ENCODE measurements at places on chromosomes 6 and 20.

DNA sequence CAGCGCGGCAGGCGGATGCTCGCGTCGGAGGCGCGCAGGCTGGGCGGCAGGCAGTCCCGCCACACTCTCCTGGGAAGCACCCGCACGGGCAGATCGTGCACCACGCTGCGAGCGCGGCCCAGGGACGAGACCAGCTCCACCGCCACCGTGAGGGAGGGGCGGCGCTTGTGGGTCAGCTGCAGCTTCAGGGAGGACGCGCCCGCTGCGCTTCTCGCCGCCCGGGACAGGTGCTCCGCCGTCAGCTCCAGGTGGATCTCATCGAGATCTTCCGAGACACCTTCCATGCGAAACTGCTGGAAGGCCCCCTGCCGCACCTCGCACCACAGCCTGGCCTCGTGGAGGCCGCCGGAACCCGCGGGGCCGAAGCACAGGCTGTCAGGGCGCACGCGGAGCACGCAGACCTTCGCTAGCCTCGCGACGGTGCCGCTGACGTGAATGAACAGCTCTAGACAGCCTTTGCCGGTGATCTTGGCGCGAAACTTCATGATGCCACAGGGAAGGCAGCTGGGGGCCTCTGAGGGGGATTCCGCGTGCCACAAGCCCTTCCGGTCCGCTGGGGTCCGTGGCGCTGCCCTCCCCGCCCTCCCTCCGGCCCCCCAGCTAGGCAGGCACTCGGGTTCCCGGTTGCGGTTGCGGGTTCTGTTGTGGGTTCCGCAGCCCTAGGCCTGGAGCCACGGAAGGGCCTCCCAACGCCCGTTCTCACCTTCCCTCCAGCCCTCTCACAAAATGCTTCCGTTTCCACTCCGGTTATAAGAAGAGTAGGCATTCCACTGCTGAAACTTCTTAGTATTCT lies at the start of gene HUS1B:
TSS of gene HUS1B (minus strand) at position 641 of the 793 bp plus-strand sequence. CDS start at position 485, 156 bp downstream.
- no peak for DNase-seq

DNA sequence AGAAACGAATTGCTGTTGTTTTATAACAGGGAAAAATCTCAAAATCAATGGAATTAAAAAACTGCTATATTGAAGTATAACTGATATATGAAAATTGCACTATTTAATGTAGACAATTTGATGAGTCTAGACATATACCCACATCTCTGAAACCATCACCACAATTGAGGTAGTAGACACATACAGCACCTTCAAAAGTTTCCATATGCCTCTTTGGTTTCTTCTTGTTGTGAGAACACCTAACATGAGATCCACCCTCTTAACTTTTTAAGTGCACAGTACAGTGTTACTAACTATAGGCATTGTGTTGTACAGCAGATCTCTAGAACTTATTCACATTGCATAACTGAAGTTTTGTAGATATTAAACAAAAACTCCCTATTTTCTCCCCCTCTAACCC lies 14.0 kb upstream of the SLC17A5 start:
- no peak for DNase-seq

DNA sequence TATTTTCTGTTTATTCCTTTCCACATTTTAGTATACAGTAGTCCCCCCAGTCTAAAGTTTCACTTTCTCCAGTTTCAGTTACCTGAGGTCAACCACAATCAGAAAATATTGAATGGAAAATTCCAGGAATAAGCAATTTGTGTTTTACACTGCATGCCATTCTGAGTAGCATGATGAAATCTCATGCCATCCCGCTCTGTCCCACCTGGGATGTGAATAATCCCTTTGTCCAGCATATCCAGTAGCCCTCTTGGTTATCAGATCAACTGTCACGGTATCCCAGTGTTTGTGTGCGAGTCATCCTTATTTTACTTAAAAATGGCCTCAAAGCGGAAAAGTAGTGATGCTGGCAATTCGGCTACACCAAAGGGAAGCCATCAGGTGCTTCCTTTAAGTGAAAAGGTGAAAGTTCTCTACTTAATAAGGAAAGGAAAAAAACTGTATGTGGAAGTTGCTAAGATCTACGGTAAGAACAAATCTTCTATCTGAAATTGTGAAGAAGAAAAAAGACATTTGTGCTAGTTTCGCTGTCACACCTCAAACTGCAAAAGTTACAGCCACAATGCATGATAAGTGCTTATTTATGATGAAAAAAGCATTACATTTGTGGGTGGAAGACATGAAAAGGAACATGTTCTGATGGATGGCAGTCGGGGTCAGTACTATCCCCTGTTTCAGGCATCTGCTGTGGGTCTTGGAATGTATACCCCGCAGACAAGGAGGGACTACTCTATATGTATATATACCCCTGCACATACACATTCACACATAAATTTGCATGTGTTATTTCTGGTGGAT lies 11.3 kb downstream of the NOX3 start:
- DNase-seq = no peak

DNA sequence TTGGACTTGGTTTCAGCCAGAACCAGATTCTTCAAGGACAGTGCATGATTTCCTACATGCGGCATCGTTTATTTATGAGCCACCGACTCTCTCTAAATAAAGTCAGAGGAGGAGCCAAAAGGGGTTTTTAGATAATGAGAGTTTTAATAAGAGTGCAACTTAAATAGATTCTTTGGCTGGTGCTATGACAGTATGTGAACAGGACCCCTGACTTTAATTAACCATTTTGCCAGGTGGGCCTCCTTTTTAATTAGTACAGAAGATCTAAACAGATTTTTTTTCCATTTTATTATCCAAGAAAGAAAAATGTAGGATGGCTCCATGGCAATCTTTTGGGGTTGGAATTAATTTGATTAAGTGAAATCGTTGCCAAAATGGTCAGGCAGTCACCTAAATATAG lies 74.8 kb upstream of the INSM1 start:
- DNase-seq = no peak

DNA sequence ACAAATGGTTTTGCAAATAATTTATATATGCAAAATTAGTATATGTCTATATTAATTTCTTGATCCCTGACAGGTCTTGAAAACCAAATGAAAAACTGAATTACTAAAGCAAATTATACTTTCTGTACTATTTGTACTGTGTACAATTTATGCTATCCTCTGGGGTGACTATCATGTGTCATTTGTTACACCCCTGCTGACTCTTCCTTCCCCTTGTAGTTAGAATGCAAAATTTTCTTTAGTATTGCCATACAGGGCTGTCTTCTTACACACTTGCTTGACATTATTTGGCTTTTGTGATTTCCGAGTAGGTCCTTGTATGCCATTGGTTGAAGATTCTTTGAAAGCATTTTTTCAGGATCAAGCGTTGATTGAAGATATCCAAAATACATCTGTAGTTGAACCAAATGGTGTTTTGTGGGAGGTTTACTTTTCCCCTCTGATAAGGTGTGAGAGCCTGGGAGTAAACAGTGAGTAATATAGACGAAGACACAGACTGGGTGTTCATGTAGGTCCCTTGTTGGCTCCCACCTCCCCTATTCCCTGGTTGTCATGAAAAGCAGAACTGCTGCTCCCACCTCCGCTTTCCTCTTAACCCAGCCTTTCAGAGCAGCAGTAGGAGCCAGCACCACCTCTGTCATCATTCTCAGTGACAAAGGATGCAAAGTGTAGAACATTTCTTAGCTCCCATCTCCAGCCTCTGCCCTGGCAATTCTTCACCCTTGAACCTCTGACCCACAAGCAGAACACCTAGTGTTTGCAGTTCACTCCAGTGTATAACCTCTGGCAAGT lies 29.0 kb downstream of the NCOA7 start:
- no peak for DNase-seq

DNA sequence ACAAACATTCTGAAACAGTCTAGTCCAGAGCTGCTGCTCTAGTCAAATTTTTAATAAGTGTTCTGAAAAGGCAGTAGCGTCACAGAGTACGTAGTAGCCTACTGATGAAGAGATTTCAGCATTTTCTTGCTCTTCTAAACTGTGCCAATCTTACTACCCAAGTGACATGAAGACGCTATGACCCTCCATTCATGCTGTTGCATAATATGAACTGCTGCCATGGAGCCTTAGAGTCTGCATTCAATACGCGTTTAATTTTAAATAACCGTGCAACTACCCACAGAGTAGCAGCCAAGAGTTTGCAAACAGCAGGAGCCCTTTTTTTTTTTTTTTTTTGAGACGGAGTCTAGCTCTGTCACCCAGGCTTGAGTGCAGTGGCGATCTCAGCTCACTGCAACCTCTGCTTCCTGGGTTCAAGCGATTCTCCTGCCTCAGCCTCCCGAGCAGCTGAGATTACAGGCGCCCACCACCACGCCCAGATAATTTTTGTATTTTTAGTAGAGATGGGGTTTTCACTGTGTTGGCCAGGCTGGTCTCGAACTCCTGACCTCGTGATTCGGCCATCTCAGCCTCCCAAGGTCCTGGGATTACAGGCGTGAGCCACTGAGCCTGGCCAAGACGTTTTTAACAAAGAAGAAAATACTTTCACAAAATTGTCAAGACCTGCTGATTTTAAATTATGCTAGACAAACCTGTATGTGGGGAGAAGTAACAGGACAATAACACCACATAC lies 44.3 kb downstream of the EZR start:
- no peak for DNase-seq

- no peak for DNase-seq
Measured at GRCh38 chr6:50681213-50681824, 32.0 kb upstream of the TFAP2D start.

DNA sequence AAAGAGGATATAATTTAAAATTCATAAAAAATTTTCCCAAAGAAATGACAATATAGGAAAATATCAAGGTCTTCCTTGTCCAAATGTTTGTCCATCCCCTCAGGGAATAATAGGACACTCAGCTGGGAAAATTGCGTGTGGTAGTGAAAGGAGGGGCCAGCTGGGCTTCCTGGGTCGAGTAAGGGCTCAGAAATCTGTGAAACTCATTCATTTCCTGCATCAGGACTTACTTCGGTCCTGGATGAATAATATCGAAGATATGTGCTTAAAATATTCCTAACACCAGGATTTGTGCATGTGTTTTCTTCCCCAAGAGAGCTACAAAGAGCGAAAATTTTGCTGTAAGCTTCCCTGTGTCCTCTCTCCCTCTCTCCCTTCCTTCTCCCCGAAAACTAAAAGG lies 118.2 kb upstream of the GJE1 start:
- DNase-seq = peak; percentile 24

All from NCI-H1417 (cell line).